MG63 (cell line): ENCODE measurements at places on chromosomes 16 and 17.

DNA sequence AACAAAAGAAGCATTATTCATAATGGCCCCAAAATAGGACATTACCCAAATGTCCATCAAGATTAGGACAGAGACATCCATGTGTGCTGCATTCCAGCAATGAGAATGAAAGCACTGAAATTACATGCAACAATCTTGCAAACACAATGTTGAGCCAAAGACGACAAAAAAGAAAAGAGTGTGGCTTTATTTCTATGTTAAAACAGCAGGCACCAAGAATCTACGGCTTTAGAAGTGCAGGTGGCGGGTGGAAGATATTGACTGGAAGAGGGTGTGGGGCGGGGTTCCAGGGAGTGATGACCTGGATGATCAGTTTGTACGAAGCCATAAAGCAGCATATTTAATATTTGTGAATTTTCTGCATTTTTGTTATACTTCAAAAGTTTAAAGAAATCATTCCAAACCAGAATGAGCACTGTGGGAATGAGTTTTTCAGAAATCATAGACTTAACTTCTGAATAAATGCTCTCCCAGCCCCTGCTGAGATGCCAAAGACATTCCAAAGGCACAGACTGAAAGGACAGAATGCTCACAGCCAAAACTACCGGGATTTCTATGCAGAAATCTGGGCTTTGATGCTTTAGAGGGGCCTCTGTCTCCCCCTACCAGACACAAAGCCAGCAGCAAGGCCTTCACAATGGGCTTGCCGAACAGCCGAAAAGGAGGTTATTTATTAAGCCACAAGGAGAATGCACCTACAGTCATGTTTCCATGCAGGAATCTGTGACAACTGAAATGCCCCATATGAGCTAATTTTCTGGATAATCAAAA is 361.6 kb downstream of the GRIN2A start:
- DNase-seq: no peak

- no peak for DNase-seq
Observed at GRCh38 chr16:80803339-80804055, 901 bp downstream of the CDYL2 start.

DNA sequence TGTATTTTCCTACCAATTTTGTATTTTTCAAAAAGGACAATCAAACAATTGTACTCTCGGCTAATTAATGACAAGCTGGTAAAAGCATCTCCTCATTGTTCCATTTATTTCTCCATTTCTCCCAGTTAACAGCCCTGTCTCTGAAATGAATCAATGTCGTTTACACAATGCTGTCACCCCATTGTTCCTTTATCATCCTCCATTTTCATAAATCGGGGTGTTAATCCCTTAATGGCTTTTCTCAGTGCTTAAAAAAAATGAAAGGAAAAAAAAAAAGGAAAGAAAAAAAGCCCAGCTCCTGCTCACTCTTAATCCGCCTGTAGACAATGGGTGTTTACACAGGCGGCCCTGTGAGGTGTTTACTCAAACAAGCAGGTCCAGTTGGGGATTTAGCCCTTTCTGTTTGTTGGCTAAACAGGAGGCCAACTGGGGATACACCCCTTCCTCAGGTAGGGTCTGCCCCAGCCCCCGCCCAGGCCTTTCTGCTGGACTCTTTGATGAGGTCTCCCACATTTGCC is 86.8 kb upstream of the SALL1 start:
- no peak for DNase-seq

- DNase-seq: no peak
Observed at GRCh38 chr16:24145927-24146326, 110.2 kb upstream of the CACNG3 start.

DNA sequence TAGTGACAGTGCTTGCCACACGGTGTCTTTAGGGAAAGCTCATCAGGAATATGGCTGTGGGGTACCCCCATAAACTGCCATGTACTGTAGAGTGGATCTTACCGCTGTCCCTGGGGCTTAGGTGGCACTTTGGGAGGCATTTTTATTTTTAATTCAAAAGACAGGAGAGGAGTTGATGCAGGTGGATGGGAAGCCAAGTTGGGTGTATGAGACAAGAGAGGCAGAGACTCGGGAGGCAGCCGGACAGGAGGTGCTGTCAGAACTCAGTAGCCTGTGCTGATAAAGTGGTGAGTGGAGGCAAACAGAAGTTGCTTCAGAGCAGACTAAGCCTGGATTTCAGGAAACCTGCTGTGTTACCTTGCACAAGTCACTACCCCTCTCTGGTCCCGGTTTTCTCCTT is 185.9 kb downstream of the TMEM132E start:
- DNase-seq: no peak

GRCh38 chr16:20660325-20660724 is 37.2 kb downstream of the ACSM1 start:
- no peak for DNase-seq

GRCh38 chr16:15988268-15989013 is 39.0 kb downstream of the ABCC1 start:
- DNase-seq: no peak

DNA sequence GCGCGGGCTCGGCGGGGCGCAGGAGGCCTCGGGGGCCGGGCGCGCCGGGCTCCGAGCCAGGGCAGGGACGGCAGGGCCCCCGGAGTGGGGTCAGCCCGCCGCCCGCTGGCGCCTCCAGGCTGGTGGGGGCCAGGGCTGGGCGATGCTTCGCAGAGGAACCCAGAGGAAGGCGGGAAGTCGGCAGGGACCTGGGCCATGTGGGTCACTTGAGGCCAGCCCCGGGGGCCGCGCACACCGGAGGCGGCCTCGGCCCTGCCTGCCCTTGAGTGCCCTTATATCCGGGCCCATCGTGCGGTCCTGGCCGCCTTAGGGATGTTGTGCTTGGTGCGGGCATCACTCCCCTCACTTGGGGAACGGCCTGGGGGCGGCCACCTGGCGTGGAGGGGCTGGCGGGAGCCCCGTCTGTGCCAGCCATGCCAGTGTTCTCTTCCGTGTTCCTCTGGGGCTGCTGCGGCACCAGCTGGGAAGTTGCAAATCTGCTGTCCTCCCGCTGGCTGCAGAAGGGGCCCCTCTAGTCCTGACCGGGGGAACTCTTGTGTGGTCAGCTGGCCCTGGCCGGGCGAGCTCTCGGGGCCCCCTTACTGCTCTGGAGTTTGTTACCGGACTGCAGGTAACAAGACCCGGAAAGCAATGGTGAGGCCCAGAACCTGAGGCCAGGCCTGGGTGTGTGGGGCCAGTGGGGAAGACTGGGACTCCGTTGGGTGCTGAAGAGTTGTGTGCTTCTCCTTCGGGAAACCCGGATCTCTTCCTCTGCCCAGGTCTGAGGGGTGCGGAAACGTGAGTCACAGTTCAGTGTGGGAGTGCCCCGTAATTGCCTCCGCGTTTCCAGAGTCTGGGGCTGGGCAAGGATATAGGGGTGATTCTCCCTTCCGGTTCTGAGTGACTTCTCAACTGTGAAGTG is 849 bp downstream of the CAPN15 start:
- peak; percentile 81 for DNase-seq

- no peak for DNase-seq
Observed at GRCh38 chr16:82451449-82451848, 175.3 kb upstream of the CDH13 start.

DNA sequence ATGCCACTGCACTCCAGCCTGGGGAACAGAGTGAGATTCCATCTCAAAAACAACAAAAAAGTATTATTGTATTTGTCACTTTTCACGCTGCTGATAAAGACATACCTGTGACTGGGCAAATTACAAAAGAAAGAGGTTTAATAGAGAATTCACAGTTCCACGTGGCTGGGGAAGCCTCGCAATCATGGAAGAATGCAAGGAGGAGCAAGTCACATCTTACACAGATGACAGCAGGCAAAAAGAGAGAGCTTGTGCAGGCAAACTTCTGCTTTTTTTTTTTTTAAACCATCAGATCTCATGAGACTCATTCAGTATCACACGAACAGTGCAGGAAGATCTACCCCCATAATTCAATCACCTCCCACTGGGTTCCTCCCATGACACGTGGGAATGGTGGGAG is 41.5 kb upstream of the ETV4 start:
- no peak for DNase-seq

DNA sequence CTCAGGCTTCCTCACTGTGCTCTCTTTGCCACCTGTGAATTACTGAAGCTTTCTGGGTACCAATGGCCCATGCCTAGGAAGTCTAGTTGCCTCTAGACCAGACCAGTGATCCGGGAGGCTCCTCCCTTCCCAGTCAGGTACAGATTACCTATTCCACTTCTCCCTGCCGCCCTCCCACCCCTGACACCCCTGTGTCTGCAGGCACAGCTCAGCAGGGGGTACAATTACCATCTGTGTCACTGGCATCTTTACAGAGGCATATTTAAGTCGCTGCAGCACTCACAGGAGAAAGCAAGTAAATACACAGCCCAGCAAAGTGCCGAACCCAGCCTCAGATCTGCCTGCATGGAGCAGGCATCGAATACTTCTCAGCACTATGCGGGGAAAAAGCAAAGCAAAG is 5.3 kb upstream of the WSCD1 start:
- DNase-seq: no peak

DNA sequence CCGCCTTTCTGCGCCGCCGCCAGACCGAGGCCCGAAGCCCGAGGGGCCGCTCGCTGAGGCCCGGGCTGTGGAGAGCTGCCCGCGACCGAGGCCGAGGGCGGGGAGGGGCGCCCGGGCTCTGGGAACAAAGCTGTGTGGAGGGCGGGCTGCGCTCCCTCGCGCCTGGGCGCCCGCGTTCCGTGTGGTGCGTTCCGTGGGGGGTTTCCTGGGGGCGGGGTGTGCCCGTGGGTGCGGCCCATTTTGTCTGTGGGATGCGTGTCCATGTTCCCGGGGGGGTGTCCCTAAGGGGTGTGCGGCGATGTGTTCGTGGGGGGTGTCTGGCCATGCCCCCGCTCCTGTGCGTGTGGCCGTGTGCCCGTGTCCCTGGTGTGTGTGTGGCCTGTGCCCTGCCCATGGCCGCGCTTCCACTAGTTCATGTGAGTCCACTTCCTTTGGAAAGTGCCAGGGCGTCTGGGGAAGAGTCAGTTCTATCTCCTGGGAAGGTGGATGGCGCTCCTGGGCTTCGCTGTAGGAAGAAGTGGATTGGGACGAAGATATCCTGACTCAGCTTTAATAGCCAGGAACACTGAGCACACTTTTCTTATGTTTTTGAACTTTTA is 520 bp downstream of the JPT2 start:
- peak; percentile 57 for DNase-seq

- DNase-seq: no peak
Observed at GRCh38 chr17:82097919-82098168, 192 bp downstream of the FASN start.

GRCh38 chr17:28552176-28552999 is at the start of gene UNC119:
Gene UNC119, minus strand, starts transcription at chr17:28552624. Its CDS starts 67 bp downstream, at chr17:28552557.
- DNase-seq: peak; percentile 77

GRCh38 chr17:65472666-65473309 is 88.7 kb downstream of the AXIN2 start:
- peak; percentile 57 for DNase-seq

DNA sequence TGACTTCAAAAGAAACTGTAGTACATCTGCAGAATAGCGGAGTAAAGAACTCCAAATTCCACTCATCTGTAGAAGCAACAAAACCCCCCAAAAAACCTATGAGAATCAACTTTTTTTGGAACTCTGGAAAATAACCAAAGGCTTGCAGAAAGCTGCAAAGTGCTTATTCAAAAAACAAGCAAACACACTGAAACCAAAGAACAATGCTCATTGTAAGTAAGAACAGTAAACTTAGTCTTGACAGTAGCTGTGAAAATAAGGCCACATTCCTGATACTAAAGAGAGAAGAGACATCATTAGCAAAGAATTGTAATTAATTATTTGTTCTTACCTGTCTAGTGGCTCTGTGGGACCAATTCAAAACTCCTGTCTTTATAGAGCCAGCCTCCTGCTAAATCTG is 534.3 kb upstream of the C16orf82 start:
- DNase-seq: no peak

DNA sequence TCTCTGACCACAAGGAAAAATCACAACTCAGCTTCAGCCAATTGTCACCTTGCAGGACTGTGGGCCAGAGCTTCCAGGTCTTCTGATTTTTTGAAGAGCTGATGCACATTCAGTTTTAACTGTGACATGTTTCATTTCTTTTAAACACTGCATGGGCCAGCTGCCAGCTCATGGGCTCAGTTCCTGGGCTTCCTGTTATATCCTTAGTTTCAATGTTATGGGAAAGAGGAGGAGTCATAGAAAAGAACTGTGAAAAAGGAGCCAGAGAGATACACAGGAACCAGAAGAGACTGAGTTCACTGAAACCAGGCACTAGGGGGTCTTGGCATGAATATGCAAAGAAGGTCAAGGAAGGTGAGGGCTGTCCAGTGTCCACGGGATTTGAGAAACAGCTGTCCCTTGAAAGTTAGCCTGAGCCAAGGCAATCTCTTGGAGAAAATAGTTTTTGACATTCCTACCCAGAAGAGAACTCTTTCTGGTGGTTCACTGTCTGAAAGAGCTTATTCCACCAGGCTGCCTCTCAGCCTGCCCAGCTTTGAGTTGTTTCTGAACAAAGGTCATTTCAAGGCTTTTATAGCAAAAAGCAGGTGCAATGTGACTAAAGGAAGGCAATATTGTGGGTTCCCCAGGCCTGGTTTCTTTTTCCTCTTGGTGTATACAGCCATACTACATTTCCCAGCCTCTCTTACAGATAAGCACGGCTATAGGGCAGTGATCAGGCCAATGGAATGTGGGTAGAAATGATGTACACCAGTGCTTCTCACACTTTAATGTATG is 10.5 kb downstream of the PDILT start:
- peak; percentile 35 for DNase-seq

- DNase-seq: peak; percentile 27
Observed at GRCh38 chr17:74362810-74363498, 1.3 kb upstream of the BTBD17 start.

DNA sequence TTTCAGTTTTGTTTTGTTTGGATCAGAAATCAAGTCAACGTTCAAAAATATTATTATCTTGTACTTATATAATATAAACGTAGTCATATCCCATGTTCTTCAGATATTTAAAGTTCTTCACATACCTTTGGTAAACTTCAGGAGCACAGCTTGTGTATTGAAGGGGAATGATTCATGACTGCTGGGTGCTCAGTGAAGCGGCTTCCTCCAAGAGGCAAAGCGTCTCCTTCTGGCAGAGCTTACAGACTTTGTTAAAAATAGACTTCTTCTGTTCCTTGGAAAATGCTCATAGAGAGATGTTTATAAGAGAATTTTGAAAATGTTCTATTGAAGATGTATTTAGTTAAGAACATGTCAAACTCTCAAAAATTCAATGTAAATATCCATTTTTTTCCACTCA is 155.6 kb upstream of the CNTNAP4 start:
- no peak for DNase-seq

- no peak for DNase-seq
Observed at GRCh38 chr16:21033264-21033663, 117.4 kb downstream of the DNAH3 start.

- DNase-seq: no peak
Observed at GRCh38 chr17:31753011-31753410, 106.0 kb downstream of the COPRS start.

DNA sequence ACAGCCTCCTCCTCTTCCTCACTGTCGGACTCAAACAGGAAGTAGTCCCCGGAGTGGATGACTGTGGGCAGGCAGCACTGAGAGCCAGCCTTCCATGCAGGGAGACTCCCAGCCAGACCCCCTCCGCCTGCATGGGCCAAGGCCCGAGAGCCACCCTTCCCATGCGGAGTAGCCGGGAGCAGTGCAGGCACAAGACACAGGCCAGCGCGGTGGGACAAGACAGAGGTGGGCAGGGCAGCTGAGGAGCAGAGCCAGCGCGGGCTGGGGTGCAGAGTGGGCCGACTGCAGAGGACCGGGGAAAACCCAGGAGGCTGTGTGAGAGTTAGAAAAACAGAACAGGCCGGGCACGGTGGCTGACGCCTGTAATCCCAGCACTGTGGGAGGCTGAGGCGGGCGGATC is 17.6 kb downstream of the CTU2 start:
- DNase-seq: no peak
